D721Med (cell line): ENCODE measurements at places on chromosomes 2 and 18.

- DNase-seq = no peak
Observed at GRCh38 chr2:102141970-102142828, at the start of gene IL1R1. TSS of gene IL1R1 (plus strand) at chr2:102142746. CDS start at chr2:102157725, 14,979 bp downstream.

GRCh38 chr18:58649966-58650816 lies 21.1 kb upstream of the MALT1 start:
- no peak for DNase-seq

DNA sequence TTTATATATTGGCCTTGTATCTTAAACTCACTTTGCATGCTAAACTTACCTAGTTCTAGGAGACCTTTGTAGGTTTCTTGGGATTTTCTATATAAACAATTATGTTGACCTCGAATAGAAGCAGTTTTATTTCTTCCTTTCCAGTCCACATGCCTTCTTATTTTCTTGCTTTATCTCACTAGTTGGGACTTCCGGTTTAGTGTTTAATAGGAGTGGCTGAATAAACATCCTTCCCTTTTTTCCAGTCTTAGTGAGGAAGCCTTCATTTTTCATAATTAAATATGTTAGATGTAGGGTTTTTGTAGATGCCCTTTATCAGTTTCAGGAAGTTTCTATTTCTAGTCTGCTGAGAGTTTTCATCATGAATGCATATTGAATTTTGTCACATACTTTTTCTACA lies 347.3 kb upstream of the HNRNPA3 start:
- DNase-seq = no peak

GRCh38 chr2:69791045-69791444 lies 38.4 kb upstream of the GMCL1 start:
- no peak for DNase-seq

GRCh38 chr18:62420513-62421209 lies 95.6 kb downstream of the TNFRSF11A start:
- no peak for DNase-seq

GRCh38 chr18:56748698-56749268 lies 97.6 kb downstream of the WDR7 start:
- no peak for DNase-seq
